ENCODE measurements at places on chromosomes 7 and 10. TPM values are rescaled to one million over a fixed set of nuclear protein-coding genes. Genes with fewer than 3 reads are reported as not detected.
A peak's percentile ranks its signal among the peaks of the same experiment; 100 is the strongest.

FZD8 gene
- 1.7 TPM for total RNA-seq

MCMBP gene
- total RNA-seq = 36.0 TPM

GOT1 gene
- total RNA-seq = 13.8 TPM

- DNase-seq = no peak
These were observed 162.0 kb downstream of the CYP26A1 start for GRCh38 chr10:93235686-93236085.

GRCh38 chr7:158394936-158395335, 192.7 kb downstream of the PTPRN2 start:
- DNase-seq = peak; percentile 17

- no peak for DNase-seq
These were observed 280.0 kb upstream of the SHH start for GRCh38 chr7:156092307-156092706.

DNA sequence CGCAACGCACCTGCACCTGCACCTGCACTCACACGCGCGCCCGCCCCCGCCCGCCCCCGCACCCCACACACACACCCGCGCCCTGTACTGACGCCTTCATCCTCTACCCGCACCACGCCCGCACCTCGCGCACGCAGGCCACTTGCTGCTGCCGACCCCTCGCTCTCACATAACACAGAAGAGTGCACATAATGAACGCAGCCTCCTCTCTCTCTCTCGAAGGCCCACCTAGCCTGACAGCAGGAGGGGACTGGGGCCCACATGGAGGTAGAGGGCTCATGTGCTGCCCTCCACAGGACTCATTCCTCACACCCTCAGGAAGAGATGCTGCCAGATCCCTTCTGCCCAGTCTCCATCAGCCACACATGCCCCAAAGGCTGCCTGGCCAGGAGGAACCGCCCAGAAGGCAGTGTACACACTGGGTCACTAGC, 432 bp upstream of the CAMK2B start:
- no peak for DNase-seq

DNA sequence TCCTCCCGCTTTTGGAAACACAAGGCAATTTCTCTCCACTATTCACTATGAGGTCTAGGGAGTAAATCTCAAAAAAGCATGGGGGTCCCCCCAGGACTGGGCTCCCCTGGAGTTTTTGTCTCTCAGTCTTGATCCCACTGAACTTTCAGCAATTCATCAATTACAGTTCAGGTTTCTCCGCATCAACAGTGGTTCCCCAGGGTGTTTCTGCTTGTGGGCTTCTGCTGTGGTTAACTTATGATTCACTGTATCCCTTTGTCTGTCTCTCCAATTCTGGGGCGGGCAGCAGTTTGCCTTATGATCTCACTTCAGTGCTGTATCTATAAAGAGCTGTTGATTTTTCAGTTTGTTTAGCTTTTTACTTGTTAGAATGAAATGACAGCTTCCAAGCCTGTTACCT, 142.6 kb upstream of the CDC14C start:
- no peak for DNase-seq

DNA sequence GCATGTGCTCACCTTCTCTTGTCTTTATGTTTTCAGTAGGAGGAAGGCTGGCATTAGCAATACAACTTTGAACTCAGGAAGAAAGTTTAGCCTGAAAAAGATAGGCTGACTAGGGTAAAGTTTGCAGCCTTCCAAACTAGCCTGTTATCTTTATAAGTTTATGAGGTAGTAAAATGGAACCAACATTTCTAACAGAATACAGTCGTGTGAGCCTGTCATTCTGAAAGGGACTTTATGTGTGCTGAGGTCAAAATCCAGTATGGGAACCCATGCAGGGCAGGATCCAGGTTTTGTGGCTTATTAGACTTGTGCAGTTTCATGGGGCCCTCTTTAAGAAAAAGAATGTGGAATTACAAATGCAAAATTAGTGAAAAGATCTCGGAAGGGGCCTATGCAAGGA, 201.0 kb upstream of the PRPS1L1 start:
- DNase-seq = no peak

Data from B cell (primary cell).